Activated B cell treated with CpG ODN at 0.5 μM for 24 hours (primary cell): ENCODE measurements at places on chromosomes 6 and 20.

DNA sequence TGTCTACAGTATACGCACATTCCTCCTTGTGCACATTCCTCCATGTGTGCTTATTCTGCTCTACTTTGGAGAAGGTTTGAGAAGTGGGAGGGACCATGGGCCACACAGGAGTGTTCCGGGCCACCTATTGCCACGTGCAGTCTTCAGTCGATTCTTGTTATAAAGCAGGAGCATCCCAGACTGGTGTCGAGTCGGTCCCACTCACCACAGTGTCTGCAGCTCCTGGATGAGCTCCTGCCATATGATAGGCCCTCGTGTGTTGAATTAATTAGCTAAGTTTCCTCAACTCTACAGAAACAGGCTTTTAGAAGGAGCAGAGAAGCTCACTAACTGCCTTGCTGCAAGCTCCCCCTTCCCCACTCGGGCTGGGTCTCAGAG lies 22.6 kb downstream of the ENTPD6 start:
- no peak for DNase-seq

GRCh38 chr6:170088582-170088955 lies 202.3 kb downstream of the DLL1 start:
- DNase-seq: peak; percentile 23

DNA sequence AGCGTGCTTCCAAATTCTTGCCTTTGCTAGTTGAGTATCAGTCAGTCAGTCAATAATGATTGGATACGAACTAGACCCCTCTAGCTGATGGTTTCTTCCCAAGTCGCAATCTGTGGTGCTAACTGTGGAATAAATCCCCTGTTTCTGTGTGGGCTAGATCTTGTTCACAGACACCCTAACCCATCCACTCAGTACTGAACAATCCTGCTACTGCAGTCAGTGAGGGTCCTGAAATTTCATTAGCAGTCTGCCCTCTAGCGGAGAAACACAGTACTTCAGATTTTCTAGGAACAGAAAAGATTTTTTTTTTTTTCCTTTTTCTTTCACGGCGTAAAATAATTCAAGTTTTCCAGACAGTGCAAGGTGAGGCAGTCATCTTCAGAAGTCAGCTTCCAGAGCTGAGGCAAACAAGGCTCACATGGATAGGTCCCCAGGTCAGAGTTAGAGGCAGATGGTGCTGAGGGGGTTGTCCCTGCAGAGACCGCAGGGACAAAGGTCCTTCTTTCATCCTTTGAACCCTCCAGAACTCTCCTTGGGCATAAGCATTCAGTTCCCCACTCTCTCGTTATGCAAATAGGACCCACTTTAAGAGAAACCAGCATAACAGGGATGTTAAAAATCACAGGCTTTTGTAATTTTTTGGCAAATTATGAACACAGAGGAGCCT lies 119.6 kb downstream of the SCML4 start:
- DNase-seq: no peak

- DNase-seq: no peak
Measured at GRCh38 chr6:25703005-25703404, 51.0 kb downstream of the SCGN start.

DNA sequence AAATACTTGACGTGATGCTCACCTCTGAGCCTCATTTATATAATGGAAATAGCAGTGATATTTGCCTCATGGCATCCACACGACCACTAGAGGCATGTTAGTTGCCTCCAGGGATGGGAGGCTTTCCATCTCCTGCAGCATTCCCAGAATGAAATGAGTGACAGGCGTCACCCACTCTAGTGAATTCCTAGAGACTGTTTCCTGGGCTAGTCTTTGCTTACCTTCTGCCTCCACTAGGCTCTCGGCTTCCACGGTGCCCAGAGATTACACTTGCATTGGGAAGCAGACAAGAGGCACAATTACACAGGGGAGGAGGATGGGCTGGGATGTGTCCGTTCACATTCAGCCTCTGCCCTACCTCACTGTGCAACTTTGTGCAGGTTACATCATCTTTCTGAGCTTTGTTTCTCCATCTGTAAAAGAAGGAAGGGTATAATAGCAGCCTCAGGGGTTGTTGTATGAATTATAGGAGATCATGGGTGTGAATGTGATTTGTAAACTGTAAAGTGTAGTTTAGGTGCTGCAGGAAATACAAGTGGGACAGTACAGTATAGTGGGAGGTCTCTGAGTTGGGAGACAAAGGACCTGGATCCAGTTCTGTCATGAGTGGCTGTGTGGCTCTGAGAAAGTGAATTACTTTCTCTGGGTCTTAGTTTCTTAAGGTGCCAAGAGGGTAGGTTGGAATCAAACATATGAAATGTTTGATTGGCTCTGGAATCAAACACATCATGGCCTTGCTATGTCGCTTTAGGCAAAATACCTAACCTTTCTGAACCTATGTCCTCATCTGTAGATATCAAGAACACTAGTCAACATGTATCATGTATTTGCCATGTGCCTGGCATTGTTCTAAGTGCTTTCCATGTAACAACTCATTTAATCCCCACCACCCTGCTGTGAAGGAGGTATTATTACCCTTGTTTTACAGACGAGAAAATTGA lies 3.6 kb upstream of the VSTM2L start:
- DNase-seq: no peak

- no peak for DNase-seq
Measured at GRCh38 chr20:32189123-32189410, 18.5 kb downstream of the PLAGL2 start.

DNA sequence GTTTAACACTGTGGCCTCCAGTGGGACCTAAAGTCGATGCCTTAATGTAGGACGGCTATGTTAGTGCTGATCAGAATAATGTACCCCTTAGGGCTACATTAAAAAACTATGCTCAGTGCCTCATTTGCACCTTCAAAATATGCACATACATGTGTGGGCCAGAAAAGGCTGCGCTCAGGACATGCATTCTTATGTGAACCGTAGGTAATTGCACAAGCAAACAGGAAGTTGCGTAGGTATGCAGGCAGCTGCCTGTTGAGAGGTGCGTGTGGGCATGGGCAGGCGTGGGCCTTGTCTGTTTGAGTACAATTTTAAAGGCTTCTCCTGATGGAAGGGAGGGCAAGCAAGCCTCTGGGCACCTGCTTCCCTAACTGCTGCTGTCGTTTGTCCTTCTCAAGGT lies 116.2 kb upstream of the JAG1 start:
- DNase-seq: no peak

- no peak for DNase-seq
Measured at GRCh38 chr6:52390361-52390727, 28.4 kb downstream of the PAQR8 start.

GRCh38 chr6:82248273-82248735 lies 760 bp upstream of the IBTK start:
- no peak for DNase-seq

GRCh38 chr6:160962835-160963623 lies 28.5 kb upstream of the MAP3K4 start:
- no peak for DNase-seq

DNA sequence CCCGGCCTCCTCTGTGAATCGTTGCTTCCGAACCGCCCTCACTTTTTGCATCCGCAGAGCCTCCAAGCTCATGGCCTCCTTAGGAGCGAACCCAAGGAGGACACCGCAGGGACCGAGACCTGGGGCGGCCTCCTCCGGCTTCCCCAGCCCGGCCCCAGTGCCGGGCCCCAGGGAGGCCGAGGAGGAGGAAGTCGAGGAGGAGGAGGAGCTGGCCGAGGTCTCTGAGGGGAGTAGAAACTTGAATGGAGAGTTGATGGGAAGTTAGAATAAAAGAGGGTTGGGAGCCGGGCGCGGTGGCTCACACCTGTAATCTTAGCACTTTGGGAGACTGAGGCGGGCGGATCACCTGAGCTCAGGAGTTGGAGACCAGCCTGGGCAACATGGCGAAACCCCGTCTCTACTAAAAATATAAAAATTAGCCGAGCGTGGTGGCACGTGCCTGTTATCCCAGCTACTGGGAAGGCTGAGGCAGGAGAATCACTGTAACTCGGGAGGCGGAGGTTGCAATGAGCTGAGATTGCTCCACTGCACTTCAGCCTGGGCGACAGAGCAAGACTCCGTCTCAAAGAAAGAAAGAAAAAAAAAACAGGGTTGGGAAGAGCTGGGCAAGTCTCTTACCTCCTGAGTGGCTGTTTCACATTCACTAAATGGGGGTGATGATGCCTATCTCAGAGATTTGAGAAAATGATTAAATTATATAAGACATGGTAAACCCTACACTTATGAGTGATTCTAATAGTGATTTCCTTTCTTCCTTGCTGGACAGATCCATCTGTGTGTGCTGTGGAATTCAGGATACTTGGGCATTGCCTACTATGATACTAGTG lies 805 bp downstream of the MSH5 start:
- DNase-seq: no peak

DNA sequence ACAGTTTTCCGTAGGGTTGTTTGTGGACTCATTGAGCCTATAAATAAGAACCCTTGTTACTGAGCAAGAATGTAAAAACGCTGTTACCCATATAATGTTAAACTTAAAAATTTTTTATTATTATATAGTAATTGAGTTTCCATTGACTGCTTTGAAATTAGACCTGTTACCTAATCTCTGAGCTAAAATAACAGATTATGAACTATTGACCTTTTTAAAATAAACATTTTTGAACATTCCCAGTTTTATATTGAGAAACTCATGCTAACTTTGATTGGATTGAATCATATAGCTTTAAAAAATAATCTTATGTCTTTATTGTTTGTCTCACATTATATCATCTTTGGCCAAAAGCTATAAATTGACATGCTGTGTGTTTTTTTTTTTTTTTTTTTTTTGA lies 95.5 kb downstream of the CD2AP start:
- DNase-seq: no peak

- no peak for DNase-seq
Measured at GRCh38 chr6:100376103-100376502, 88.6 kb downstream of the SIM1 start.

- DNase-seq: no peak
Measured at GRCh38 chr6:142251930-142252445, 49.8 kb upstream of the ADGRG6 start.

DNA sequence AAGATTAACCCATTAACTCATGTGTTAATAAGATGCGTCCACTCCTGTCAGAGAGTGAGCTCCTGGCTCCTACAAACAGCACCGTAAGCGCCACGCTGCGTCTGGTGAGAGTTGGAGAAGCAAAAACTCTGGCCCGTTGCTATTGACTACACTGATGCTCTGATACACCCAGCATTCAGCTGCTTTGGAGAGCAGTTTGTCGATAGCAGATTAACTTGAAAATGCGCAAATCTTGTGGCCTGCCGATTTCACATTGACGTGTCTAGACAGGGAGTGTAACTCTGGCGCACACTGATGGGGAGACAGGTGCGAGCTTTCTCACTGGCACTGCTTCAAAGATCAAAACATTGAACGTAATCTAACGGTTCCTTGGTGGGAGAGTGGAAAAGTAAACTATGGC lies 151.7 kb upstream of the RPS6KA2 start:
- no peak for DNase-seq

- DNase-seq: no peak
Measured at GRCh38 chr6:15259766-15260098, 13.9 kb downstream of the JARID2 start.

GRCh38 chr6:160379466-160379865 lies 31.3 kb downstream of the SLC22A3 start:
- DNase-seq: no peak

- no peak for DNase-seq
Measured at GRCh38 chr6:143513410-143513809, 1.9 kb upstream of the FUCA2 start.

DNA sequence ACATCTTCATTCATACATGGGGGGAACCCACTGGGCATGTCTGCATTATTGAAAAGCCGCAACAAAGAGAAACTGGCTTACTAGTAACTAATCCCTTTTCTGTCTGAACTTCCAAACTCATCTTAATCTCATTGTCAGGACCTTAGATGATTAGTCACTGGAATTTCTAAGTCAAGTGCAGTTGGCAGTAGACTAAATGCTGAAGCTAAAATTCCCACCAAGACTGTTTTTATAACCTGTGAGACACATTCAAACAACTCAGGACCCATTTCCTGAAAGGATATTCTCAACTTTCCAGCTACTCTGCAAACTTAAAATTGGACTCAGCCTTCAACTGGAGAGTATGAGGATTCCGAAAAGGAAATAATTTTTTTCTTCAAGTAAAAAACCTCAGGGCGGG lies 94.8 kb upstream of the SCAF8 start:
- DNase-seq: no peak

DNA sequence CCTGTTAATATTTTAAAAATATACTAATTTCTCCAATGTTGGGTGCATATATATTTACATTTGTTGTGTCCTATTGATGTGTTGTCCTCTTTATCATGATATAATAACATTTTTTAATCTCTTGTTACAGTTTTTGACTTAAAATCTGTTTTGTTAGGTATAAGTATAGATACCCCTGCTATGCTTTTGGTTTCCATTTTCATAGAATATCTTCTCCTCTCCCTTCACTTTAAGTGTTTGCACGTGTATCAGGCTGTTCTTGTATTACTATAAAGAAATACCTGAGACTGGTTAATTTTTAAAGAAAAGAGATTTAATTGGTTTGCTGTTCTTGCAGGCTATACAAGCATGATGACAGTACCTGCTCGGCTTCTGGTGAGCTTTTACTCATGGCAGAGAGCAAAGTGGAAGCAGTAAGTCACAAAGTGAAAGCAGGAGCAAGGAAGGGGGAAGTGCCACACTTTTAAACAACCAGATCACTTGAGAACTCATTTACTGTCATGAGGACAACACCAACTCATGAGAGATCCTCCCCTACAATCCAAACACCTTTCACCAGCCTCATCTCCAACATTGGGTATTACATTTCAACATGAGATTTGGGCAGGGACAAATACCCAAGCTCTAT lies 340.5 kb upstream of the SYNCRIP start:
- no peak for DNase-seq

GRCh38 chr6:42378125-42378524 lies 73.6 kb downstream of the TRERF1 start:
- no peak for DNase-seq

DNA sequence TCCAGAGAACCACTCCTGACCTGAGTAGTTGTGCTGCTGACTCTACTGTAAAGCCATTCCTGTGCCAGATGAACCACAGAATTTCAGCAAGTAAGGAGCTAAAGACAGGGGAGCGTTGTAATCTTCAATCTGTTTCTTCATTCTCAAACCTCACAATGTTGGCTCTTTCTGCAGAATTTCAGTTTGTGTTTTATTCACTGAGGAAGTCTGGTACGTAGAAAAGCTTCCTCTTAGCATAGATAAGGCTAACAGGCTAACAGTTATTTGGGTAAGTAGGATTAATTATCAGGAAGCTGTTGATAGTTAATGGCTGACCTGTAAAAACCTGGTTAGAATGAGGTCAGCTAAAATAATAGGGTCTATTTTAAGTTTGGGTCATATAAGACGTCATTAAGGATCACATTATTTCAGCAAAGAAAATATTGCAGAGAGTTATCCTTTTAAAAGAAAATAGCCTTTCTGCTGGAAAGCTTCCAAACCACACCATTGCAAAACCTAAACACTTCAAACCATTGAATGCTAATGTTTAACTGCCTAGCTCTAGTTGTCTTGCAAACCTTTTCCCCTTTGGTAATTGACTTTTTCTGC lies 14.1 kb upstream of the TENT5A start:
- no peak for DNase-seq

- DNase-seq: no peak
Measured at GRCh38 chr6:124887872-124888580, 74.2 kb upstream of the RNF217 start.
